ENCODE measurements at places on chromosomes 1 and 21. TPM values are rescaled to one million over a fixed set of nuclear protein-coding genes. Genes with fewer than 3 reads are reported as not detected.

GRCh38 chr1:181134543-181135436 lies 46.3 kb downstream of the IER5 start:
- DNase-seq, result peak; percentile 79

DNA sequence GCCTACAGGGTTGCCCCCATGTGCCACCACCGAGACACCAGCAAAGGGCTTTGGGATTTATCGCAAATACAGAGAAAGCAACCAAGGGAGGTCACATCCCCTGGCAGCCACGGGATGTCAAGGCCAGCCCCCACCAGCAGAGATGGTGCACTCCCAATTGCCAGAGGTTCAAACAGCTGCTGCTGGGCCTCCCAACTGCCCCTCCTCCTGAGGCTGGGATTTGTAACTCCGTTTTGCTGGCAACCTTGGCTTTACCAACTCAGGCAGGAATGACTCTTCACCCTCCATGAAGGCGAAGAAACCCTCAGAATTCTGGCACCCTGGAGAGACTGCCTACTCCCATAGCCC lies 11.6 kb downstream of the TMEM53 start:
- DNase-seq, result no peak

- DNase-seq, result no peak
Observed at GRCh38 chr1:180743868-180744267, 112.0 kb downstream of the XPR1 start.

DNA sequence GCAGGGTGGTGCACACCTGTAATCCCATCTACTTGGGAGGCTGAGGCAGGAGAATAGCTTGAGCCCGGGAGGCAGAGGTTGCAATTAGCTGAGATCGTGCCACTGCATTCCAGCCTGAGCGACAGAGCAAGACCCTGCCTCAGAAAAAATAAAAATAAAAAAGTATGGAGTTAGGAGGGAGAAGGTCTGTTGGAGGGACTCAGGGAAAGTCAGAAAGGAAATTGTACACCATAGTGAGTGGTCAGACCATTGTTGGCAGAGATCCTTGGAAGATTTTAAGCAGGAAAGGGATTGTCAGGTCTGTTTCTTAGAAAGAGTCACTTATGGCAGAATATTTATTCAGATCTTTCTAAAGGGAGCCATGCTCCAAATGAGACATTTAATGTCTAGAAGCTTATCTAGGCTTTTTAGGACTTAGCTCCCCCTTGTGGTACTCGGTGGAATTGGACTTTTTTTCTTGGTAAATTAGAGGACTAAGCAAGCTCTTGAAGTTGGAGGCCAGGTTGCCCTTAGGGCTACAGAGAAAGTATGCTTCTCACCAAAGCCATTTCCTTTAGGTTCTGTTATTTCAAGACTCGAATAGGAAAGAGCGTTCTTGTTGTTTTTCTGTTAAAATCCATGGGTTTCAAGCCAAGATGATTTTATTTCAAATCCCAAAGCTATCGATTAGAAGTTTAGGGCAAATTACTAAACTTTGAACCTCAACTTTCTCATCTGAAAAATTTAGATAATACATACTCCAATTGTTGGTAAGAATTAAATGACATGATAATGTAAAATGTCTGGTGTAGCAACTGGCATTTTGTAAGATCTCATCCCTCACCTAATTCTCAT lies 16.5 kb downstream of the MIA3 start:
- DNase-seq, result peak; percentile 97

- no peak for DNase-seq
Observed at GRCh38 chr1:244112041-244112440, 61.0 kb downstream of the ZBTB18 start.

- DNase-seq, result no peak
Observed at GRCh38 chr1:30386156-30386926, 337.0 kb downstream of the MATN1 start.

DNA sequence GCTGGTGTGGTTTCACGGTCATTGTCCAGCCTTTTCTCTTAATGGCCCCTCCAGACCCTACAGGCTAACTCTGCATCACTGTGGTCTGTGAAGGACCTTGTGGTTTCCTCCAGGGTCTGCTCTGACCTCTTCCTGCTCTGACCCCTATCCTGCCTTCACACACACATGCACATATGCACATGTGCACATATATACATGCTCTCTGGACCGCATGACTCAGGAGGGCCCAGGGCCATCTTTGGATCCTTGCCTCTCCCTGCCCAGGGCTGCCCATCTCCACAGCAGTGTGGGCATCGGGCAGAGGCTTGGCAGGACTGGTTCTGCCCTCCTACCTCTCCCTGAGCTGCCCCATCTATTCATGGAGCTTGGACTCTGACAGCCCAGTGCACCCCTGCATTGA lies 510.9 kb downstream of the PTPRU start:
- no peak for DNase-seq

GRCh38 chr1:167106119-167106461 lies 12.2 kb downstream of the STYXL2 start:
- DNase-seq, result no peak

DNA sequence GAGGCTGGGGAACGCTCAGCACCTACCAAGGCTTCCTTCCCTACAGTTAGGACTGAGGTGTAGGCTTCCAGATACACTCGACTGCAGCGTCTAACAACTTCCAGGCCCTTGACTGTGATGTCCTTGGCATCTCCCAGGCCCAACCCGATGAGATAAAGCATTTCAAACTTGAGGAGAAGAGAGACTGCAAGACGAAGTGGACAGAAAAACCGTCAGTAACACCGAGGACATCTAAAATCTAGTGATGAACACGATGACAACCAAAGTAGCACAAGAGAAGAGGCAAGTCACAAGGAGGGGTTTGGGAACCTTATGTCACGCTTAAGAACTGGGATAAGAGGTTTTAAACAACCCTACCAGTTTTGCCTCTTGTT lies 314 bp downstream of the DPH5 start:
- peak; percentile 21 for DNase-seq

Gene ERRFI1
- 50.2 TPM for total RNA-seq

Gene NMNAT2
- 0.29 TPM for total RNA-seq

Gene OR2T29
- not detected for total RNA-seq

Gene AVPR1B
- total RNA-seq, result 0.72 TPM

Gene C1orf146
- not detected for total RNA-seq

Gene NPR1
- total RNA-seq, result 2.3 TPM
